ENCODE measurements at places on chromosomes 16 and 17. TPM values are rescaled to one million over a fixed set of nuclear protein-coding genes. Genes with fewer than 3 reads are reported as not detected.

GRCh38 chr17:4711661-4712181 lies 1.3 kb downstream of the ARRB2 start:
- no peaks in the 10 kb centered on the region for H3K36me3 ChIP-seq
- H3K4me3 ChIP-seq = peak overlapping the region; percentile 82
- peaks cover 11% of the 10 kb centered on the region for H3K4me1 ChIP-seq
- DNase-seq = no peak

DNA sequence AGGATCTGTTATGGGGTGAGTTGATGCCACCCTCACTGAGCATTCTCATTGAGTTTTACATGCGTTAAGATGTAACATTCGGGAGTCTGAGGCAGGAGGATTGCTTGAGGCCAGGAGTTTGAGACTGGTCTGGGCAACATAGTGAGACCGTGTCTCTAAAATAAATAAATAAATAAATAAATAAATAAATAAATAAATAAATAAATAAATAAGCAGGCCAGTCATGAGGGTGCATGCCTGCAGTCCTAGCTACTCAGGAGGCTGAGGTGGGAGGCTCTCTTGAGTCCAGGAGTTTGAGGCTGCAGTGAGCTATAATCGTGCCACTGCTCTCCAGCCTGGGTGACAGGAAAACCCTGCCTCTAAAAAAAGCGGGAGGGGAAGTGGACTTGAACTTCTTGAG lies 90.3 kb downstream of the SNX29 start:
- H3K36me3 ChIP-seq = no peaks in the 10 kb centered on the region
- H3K27ac ChIP-seq = no peak overlapping the region
- no peak for DNase-seq
- peaks cover 9% of the 10 kb centered on the region for H3K4me1 ChIP-seq

DNA sequence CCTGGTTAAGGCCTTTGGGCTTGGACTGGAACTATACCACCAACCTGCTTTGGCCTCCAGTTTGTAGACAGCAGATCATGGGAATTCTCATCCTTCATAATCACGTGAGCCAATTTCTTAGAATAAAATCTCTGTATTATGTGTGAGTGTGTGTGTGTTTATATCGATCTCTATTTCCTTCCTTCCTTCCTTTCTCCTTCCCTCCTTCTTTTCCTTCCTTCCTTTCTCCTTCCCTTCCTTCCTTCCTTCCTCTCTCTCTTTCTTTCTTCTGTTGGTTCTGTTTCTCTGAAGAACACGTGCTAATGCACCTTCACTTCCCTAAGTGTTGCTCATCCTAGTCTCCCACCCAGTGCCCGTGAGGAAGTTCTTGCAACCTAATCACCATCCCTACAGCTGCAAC lies 35.5 kb upstream of the PHB1 start:
- H3K27ac ChIP-seq = no peak overlapping the region
- DNase-seq = no peak
- H3K4me3 ChIP-seq = no peak overlapping the region

GRCh38 chr17:560432-560873 lies 154.2 kb downstream of the VPS53 start:
- H3K27ac ChIP-seq = peak overlapping the region; percentile 66
- H3K27me3 ChIP-seq = no peaks in the 10 kb centered on the region
- DNase-seq = no peak
- no peak overlapping the region for H3K4me3 ChIP-seq
- H3K4me1 ChIP-seq = peaks cover 40% of the 10 kb centered on the region

DNA sequence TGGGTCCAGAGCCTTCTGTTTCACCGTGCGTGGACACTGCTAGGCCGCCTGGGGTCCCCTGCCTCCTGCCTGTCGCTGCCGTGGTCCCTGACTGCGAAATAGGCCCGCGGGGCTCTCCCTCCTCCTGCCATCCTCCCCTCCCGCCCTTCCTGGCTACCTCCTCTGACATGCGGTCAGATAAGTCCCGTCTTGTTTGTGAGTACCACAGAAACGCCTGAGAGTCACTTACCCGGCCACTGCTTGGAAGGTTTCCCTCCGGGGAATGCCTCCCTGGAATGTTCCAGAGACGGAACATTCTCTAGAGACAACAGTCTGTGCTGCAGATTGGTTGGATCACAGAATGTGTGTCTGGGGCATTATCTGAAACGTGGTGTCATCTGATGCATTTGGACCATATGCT lies 22.7 kb downstream of the CIBAR2 start:
- no peak overlapping the region for H3K27ac ChIP-seq
- DNase-seq = no peak
- peaks cover 7% of the 10 kb centered on the region for H3K4me1 ChIP-seq
- H3K4me3 ChIP-seq = no peak overlapping the region
- H3K27me3 ChIP-seq = peaks cover 11% of the 10 kb centered on the region
- H3K36me3 ChIP-seq = peaks cover 3% of the 10 kb centered on the region

DNA sequence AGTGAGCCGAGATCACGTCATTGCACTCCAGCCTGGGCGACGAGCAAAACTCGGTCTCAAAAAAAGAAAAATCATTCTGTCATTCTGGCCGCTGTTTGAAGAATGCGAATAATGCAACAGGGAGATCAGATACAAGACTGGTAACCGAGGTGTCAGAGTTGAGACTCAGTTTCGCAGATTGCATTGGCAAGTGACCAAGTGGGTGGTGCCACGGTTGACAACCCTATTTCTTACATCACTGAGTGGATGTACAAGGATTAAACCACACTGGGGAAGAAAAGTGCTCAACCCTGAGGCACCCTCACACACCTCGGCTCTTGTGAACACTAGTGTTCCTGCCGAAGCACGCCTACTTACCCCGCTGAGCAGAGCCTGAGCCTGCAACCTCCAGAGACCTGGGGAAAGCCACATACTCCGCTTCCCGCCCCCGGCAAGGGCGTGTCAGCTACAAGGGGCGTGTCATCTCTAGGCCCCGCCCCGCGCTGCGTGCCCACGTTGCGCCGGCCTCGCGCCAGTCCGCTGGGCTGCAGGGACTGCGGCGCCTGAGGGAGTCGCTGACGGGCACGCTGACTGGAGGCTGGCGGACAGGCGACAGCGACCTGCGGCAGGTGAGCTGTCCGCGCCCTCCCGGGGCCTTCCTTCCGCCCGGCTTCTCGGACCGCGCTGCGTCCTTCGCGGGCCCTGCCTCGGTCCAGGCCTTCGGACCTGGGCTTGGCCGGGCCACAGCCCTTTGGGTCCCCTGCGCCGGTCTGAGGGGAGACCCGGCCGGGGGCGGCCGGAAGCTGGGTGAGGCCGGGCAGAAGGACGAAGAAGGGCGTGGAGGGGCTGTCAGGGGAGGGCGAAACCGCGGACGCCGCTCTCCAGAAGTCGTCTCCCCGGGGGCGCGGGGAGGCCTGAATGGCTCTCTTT lies at the start of gene HMOX2:
Gene HMOX2, plus strand, starts transcription at position 519 of the 909 bp plus-strand sequence. CDS start 29,127 bp downstream, outside the sequence.
- peaks cover 2% of the 10 kb centered on the region for H3K36me3 ChIP-seq
- H3K4me1 ChIP-seq = peaks cover 29% of the 10 kb centered on the region
- H3K27me3 ChIP-seq = no peaks in the 10 kb centered on the region
- peak; percentile 97 for DNase-seq
- peak within 1 kb of the TSS; percentile 78 for H3K27ac ChIP-seq
- peak within 1 kb of the TSS; percentile 81 for H3K4me3 ChIP-seq

DNA sequence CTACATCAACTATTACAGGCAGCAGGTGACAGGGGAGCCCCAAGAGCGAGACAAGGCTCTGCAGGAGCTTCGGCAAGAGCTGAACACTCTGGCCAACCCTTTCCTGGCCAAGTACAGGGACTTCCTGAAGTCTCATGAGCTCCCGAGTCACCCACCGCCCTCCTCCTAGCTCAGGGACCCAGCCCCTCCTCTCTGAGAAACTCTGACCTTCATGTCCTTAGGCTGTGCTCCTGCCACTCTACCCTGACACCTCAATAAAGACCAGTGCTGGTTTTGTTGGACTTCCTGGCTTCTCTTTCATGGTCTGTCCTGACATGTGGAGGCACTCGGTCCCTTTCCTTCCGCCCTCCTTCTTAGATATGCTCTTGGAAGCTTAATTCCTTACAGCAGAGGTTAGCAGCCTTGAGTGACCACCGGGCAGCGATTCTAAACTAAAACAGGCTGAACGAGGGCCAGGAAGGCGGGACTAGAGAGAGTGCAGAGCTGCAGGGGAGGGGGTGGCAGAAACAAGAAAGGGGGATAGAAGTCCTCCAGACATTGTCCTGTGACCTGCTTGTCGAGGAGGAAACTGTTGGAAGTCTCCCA lies 915 bp downstream of the AHSP start:
- H3K27me3 ChIP-seq = peaks cover 36% of the 10 kb centered on the region
- H3K4me3 ChIP-seq = no peak overlapping the region
- peak; percentile 64 for DNase-seq
- H3K36me3 ChIP-seq = no peaks in the 10 kb centered on the region

DNA sequence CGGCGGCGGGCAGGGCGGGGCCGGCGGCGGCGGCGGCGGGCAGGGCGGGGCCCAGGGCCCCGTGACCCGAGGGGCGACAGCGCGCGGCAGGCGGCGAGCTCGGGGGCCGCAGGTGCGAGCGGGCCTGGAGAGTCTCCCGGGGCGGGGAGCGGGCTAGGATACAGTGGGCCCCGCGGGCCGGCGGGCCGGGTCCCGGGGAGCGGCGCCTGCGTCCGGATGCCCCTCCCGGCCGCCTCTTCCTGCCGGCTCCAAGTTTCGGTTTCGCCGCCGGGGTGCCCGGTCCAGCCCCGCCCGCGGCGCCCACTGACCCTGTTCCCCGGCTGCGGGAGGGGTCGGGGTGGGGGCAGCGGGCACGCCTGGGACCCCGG lies at the start of gene RNF213:
Gene RNF213, plus strand, starts transcription at position 62 of the 368 bp plus-strand sequence. CDS start 2,830 bp downstream, outside the sequence.
- no peak for DNase-seq
- H3K4me3 ChIP-seq = peak within 1 kb of the TSS; percentile 83
- H3K27ac ChIP-seq = peak within 1 kb of the TSS; percentile 95

GRCh38 chr17:50155115-50155819 lies 4.8 kb upstream of the PPP1R9B start:
- no peak overlapping the region for H3K4me3 ChIP-seq
- no peak for DNase-seq
- no peaks in the 10 kb centered on the region for H3K27me3 ChIP-seq
- no peaks in the 10 kb centered on the region for H3K36me3 ChIP-seq
- H3K27ac ChIP-seq = no peak overlapping the region

DNA sequence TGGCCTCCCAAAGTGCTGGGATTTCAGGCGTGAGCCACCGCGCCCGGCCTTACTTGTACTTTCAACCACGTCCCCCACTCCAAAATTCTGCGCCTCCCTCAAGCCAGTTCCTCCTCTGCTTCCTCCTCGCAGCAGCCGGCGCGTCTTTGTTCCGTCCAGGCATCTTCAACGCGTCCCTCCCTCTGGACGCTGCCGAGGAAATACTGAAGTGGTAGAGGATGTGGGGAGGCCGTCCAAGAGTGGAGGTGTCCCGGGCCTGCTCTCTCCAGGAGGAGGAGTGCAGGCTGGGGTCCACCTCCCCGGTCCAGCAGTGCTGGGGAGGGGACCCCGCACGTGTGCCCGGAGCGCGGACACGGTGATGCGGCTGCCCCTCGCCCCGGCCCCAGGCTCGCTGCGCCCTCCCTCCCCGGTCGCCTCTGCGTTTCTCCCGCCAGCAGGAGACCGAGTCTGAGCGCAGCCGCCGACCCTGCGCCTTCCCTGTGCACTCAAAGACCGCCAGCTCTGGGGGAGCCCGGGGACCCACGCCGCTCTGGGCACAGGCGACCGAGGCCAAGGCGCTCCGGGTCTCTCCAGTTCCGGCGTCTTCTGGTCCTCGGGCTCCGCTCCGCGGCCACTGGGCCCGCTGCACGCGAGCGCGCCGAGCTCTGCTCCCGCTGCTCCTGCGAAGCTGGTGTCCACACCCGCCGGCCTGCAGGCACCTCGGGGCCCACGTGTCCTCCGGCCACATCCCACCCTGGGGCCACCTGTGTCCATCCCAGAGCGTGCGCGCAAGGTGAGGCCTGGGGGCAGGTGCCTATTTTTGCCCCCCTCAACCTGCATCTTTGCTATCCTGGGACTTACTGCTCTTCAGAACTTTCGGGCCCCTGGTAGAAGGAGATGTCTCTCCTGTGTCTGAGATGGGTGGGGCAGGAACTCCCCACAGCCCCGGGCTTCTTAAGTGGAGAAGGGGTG lies 31.7 kb downstream of the OSBPL7 start:
- peak; percentile 85 for DNase-seq
- H3K4me1 ChIP-seq = peaks cover 11% of the 10 kb centered on the region
- H3K27ac ChIP-seq = no peak overlapping the region
- H3K36me3 ChIP-seq = no peaks in the 10 kb centered on the region
- H3K27me3 ChIP-seq = peaks cover 71% of the 10 kb centered on the region
- peak overlapping the region; percentile 65 for H3K4me3 ChIP-seq

- H3K4me3 ChIP-seq = no peak overlapping the region
- H3K27ac ChIP-seq = no peak overlapping the region
- H3K27me3 ChIP-seq = no peaks in the 10 kb centered on the region
- H3K36me3 ChIP-seq = peaks cover 1% of the 10 kb centered on the region
Observed at GRCh38 chr17:14396547-14396946, 95.7 kb downstream of the HS3ST3B1 start.

- no peak for DNase-seq
- H3K4me1 ChIP-seq = peaks cover 15% of the 10 kb centered on the region
- H3K27ac ChIP-seq = no peak overlapping the region
- H3K4me3 ChIP-seq = no peak overlapping the region
- peaks cover 6% of the 10 kb centered on the region for H3K27me3 ChIP-seq
Observed at GRCh38 chr16:87246269-87247065, 70.7 kb downstream of the C16orf95 start.

GRCh38 chr16:2535625-2536013 lies 2.2 kb upstream of the PDPK1 start:
- no peak overlapping the region for H3K4me3 ChIP-seq
- no peaks in the 10 kb centered on the region for H3K27me3 ChIP-seq
- no peak overlapping the region for H3K27ac ChIP-seq
- H3K36me3 ChIP-seq = peaks cover 2% of the 10 kb centered on the region

DNA sequence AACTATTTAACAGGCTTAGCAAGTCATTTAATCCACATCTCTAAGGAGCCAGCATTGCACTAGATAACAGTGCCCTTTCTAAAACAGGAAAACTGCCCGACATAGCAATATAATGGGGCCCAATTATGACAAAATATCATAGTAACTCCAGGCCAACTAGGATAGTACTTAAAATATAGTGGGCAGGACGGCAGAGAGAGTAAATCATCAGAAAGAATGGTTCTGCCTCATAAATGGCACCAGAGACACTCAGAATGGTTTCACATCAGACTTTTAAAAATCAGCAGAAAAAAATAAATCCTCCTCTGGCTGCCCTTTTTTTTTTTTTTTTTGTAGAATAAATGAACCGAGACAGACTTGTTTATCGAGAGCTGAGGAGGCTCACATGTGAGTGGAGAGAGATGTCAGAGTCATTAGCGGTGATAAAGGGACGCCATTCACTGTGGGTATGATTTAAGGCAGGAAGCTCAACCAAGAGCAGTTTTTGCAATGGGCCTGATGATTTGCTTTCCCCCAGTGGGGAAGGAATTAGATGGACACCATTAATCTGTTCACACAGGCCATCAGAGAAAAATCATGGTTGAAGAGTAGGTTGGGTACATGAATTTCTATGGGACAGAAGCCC lies 62.6 kb downstream of the CPPED1 start:
- H3K36me3 ChIP-seq = peaks cover 24% of the 10 kb centered on the region
- DNase-seq = no peak

GRCh38 chr16:19882186-19882585 lies 2.5 kb downstream of the GPRC5B start:
- H3K27ac ChIP-seq = no peak overlapping the region
- no peak overlapping the region for H3K4me3 ChIP-seq
- H3K4me1 ChIP-seq = peaks cover 19% of the 10 kb centered on the region
- H3K27me3 ChIP-seq = peaks cover 27% of the 10 kb centered on the region
- DNase-seq = no peak

The CCL4L2 gene
- total RNA-seq = not detected

The SCN4A gene
- not detected for total RNA-seq

The SPATA22 gene
- total RNA-seq = not detected

The C17orf78 gene
- total RNA-seq = not detected

The MYH13 gene
- not detected for total RNA-seq

The HP gene
- not detected for total RNA-seq

The SYCE1L gene
- 4.1 TPM for total RNA-seq

The PLA2G10 gene
- total RNA-seq = not detected

The KRTAP3-1 gene
- total RNA-seq = not detected

The AOC3 gene
- 1.1 TPM for total RNA-seq

The SEPTIN12 gene
- not detected for total RNA-seq
